ENCODE measurements at places on chromosomes 11 and 22.

DNA sequence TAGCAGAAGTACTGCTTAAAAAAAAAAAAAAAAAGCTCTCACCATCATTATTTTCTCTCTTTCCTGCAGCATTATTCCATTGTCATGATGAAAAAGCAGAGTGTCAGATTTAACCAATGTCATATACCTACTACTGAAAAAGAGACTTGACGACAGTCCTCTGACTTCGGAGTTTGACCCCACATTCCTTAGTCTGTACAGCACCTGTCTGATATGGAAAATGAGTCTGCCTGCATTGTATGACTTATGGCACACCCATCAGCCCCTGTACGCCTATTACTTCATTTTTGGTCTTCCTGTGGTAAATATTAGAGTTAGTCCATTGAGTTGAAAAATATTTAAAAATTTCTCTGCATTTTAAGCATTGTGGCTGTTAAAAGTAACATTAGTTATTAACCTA, 54.5 kb upstream of the NOX4 start:
- no peak for DNase-seq

DNA sequence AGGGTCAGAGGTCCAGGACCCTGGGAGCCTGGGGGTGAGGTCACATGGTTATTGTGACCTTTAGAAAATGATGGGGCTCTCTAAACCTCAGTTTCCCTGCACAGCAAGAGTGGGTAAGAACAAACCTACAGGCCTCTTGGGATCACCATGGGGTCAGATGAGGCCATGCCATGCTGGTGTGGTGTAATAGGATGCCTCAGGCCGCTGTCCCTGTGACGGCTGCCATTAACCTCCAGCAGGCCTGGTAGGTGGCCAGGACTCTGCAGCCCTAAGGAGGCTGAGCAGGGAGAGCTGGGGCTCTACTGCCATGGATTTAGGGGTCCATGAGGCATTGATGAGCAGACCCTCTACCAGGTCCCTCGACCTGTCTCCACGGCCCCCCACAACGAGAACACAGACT, 265.5 kb downstream of the CTTN start:
- no peak for DNase-seq

- no peak for DNase-seq
Observed at GRCh38 chr11:114145166-114145775, 85.8 kb downstream of the ZBTB16 start.

DNA sequence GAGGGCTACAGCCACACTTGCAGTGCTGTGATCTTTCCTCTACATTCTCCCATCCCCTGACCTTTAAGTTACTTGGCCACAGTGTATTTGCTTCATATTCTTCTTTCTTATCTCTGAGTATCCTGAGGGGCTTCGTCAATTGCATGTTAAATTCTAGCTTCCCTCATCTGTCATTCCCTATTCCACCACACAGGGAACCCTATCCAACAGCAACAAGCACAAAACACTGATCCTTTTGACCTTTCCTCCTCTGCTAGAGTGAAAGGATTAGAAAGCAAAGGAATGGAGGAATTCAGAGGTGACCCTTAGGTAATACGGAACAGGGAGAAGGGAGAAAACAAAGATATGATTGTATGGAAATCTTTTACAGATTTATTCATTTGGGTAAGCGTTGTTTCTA, 1061.7 kb upstream of the TENM4 start:
- DNase-seq: no peak

- no peak for DNase-seq
Observed at GRCh38 chr22:45776313-45776585, 104.6 kb downstream of the ATXN10 start.

GRCh38 chr11:81987829-81988472, 745.7 kb downstream of the FAM181B start:
- no peak for DNase-seq

GRCh38 chr11:95086151-95086550, 3.5 kb upstream of the ENDOD1 start:
- DNase-seq: no peak

- no peak for DNase-seq
Observed at GRCh38 chr11:128052912-128053641, 534.3 kb downstream of the ETS1 start.

DNA sequence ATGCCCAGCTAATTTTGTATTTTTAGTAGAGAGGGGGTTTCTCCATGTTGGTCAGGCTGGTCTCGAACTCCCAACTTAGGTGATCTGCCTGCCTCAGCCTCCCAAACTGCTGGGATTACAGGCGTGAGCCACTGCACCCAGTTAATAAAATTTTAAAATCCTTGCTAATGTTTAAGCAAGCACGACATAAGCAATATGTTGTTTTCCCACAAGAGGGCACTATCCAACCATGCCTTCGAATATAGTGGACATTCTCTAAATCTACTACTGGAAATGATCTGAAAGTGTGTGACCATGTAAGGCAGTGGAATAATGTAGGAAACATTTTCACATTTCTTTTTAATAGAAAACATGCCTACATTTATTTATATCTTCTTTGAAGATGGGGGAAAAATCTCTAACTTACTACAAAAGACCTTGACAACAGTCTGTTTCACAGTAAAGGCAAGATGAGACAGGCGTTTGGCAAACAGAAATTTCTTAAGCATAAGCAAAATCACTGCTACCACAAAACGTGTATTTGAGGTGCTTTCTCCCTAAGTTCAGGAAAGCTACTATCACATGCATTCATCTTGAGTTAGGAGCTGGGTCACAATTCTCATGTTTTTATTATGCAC, 38.2 kb downstream of the PITPNB start:
- DNase-seq: no peak

- DNase-seq: no peak
Observed at GRCh38 chr22:45818424-45819085, 146.9 kb downstream of the ATXN10 start.

DNA sequence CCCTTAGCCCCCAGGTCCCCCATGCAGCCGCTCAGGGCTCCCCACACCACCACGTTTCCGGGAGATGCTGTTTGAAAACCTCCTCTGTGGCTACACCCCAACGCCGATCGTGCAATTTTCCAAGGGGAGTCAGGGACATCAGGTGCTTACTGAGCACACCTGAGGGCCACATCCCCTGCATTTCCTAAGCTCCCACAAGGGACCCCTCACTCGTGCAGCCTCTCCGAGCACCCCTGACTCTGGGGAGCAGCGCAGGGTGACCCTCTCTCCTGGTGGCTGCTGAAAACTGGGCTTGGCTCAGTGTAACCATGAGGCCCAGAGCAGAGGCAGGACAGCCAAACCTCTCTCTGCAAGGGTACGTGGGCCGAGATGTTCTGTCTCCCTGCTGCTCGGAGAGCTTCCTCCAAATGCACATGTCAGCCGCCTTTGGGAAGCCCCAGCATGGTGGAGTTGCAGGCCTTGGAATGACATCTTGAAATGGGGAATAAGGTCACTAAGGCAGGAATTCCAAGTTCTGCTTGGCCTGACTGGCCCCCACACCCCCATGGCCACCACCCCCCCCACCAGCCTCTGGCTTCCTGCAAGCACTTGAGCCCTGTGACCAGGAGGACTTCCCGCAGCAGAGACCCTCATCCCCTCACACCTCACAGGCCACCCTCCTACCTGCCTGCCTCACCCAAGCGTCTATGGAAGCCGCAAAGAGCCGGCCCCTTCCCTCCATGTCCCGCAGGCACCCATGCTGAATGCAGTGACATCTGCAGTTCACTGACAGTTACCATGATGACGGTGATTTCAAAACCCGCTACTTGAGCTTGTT, 257.4 kb downstream of the BRD1 start:
- DNase-seq: no peak

DNA sequence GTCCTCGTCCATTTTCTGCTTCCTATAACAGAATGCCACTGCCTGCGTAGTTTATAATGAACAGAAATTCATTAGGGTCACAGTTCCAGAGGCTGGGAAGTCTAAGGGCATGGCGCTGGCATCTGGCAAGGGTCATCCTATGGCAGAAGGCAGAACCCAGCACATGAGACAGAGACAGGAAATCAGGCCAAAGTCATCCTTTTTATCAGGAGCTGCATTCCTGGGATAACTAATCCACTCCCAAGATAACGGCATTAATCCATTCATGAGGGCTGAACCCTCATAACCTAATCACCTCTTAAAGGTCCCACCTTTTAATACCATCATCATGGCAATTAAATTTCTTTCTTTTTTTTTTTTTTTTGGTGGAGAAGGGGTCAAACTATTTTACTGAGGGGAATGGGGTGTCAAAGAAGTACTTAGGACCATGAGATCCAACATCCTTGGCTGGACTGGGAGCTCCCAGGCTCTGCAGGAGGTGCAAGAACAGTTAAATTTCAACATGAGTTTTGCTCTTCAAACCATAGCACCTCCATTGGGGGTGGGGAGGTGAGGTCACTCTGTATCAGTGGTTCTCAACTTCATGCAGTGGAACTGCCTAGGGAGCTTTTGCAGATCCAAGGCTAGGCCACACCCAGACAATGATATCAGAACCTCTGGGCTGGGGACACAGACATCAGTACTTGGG, 4.4 kb downstream of the TMEM109 start:
- no peak for DNase-seq

- DNase-seq: no peak
Observed at GRCh38 chr11:46050662-46051061, 70.6 kb downstream of the PHF21A start.

DNA sequence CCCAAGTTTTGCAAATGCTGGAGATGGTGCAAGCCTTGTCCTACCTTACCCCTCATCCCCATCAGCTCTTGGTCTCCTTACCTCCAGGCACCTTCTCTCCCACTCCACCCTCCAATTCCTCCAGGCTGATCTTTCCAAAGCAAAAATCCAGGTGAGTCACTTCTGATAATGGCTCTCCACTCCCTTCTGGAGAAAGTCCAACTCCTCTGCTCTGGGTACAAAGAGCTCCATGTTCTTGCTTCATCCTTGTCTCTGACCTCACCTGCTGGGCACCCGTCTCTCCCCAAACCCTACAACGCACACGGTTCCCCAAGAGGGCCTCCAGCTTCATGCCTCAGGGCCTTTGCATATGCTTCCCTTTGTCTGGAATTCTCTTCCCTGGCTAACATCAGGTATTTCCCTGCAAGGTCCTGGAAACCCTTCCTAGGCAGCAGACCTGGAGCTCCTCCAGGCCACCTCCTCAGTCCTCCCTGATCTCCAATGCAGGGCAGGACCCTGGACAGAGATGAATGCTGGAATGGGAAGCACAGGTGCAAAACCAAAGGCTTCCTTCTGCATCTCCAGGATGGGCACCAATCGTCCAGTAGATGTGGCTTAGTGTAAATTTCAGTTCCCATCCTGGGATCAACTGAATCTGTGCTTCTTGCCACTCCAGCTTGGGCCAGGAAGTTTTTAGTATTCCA, 22.7 kb downstream of the IFT27 start:
- DNase-seq: no peak

GRCh38 chr11:57466680-57467079, 6.4 kb downstream of the RTN4RL2 start:
- no peak for DNase-seq

- DNase-seq: no peak
Observed at GRCh38 chr22:21803811-21804249, 63.6 kb downstream of the MAPK1 start.

GRCh38 chr11:106281455-106282173, 204.2 kb downstream of the AASDHPPT start:
- DNase-seq: no peak
